ENCODE measurements at places on chromosomes 5 and 9. TPM values are rescaled to one million over a fixed set of nuclear protein-coding genes. Genes with fewer than 3 reads are reported as not detected.

SH3TC2 gene
- total RNA-seq: 1.4 TPM

FOXD1 gene
- not detected for total RNA-seq

NEURL1B gene
- total RNA-seq: 14.9 TPM

AFAP1L1 gene
- total RNA-seq: 15.2 TPM

DMRT3 gene
- total RNA-seq: not detected

DNA sequence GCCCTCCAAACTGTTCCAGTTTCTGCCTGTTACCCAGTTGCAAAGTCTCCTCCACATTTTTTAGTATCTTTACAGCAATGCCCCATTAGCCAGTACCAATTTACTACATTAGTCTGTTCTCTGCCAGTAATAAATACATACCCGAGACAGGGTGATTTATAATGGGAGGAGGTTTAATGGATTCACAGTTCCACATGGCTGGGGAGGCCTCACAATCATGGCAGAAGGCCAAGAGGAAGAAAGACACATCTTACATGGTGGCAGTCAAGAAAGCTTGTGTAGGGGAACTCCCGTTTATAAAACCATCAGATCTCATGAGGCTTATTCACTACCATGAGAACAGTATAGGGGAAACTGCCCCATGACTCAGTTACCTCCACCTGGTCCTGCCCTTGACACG is 600.7 kb upstream of the CDH6 start:
- no peak overlapping the region for H3K4me3 ChIP-seq
- H3K27ac ChIP-seq: no peak overlapping the region
- no peaks in the 10 kb centered on the region for H3K36me3 ChIP-seq
- no peak for DNase-seq
- no peaks in the 10 kb centered on the region for H3K4me1 ChIP-seq
- no peaks in the 10 kb centered on the region for H3K27me3 ChIP-seq

DNA sequence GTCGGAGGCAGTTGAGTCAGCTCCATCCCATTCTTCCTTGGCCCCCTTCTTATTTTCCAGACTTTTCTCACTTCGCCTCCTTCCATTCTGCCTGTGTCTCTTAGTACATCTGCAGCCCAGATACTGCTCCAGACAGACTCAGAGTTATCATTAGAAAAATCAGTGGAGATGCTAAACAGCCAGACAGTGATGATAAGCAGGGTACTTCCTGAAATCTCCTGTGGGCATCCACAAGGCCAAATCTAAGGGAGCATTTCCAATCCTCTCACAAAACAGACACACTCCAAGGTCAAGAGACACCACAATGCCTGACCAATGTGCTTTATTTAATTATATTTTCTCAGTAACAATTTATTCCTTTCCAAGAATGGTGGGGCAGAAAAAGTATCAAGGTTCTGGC is 14.5 kb upstream of the RLN1 start:
- no peak for DNase-seq
- H3K27ac ChIP-seq: no peak overlapping the region
- H3K36me3 ChIP-seq: peaks cover 10% of the 10 kb centered on the region
- no peak overlapping the region for H3K4me3 ChIP-seq
- H3K4me1 ChIP-seq: no peaks in the 10 kb centered on the region
- no peaks in the 10 kb centered on the region for H3K27me3 ChIP-seq

GRCh38 chr9:117395151-117395650 is 19.7 kb downstream of the ASTN2 start:
- DNase-seq: no peak
- no peak overlapping the region for H3K4me3 ChIP-seq
- H3K36me3 ChIP-seq: no peaks in the 10 kb centered on the region
- H3K27me3 ChIP-seq: no peaks in the 10 kb centered on the region
- H3K27ac ChIP-seq: no peak overlapping the region
- no peaks in the 10 kb centered on the region for H3K4me1 ChIP-seq

DNA sequence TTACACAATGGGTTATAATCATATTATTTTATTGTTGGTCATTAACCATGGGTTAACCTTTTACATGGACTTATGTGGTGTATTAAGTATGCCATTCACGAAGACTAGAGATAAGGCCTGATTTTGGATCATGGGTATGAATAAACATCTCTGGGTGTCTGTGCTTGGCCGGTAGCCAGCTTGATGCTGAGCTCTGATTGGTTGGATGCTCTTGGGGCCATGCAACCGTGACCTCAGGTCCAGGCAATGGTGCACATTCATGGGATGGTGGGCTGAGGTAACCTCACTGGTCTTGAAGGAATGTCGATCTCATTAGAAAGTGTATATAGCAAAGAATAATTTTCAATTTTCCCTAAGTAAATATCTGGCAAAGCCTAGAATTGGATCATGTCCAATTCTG is 158.2 kb upstream of the IL12B start:
- no peak overlapping the region for H3K27ac ChIP-seq
- H3K4me3 ChIP-seq: no peak overlapping the region
- no peaks in the 10 kb centered on the region for H3K36me3 ChIP-seq
- no peaks in the 10 kb centered on the region for H3K4me1 ChIP-seq
- no peaks in the 10 kb centered on the region for H3K27me3 ChIP-seq

- peak within 1 kb of the TSS; percentile 84 for H3K4me3 ChIP-seq
- DNase-seq: peak; percentile 33
- H3K36me3 ChIP-seq: no peaks in the 10 kb centered on the region
Observed at GRCh38 chr9:86098824-86099700, at the start of gene GOLM1. Gene GOLM1, minus strand, starts transcription at chr9:86099558. Its CDS starts 20,238 bp downstream, at chr9:86079320.

DNA sequence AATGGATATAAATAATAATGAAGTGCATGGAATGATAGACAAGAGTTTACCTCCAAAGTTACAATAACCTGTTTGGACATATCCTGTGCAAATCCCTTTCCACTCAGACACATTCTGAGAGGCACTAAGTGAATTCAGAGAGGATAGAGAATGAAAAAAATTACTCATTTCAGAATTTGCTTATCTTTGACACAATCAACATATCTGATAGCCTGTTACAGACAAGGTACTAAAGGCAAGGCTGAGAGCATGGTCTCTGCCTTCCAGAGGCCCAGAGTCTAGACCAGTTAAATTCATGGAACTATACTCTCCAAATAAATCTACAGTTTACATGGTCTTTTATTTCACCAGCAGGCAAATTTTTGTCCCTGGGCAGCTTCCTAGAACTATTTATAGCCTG is 371.8 kb upstream of the PTGER4 start:
- H3K27ac ChIP-seq: no peak overlapping the region
- H3K4me1 ChIP-seq: no peaks in the 10 kb centered on the region
- no peaks in the 10 kb centered on the region for H3K27me3 ChIP-seq
- no peaks in the 10 kb centered on the region for H3K36me3 ChIP-seq

DNA sequence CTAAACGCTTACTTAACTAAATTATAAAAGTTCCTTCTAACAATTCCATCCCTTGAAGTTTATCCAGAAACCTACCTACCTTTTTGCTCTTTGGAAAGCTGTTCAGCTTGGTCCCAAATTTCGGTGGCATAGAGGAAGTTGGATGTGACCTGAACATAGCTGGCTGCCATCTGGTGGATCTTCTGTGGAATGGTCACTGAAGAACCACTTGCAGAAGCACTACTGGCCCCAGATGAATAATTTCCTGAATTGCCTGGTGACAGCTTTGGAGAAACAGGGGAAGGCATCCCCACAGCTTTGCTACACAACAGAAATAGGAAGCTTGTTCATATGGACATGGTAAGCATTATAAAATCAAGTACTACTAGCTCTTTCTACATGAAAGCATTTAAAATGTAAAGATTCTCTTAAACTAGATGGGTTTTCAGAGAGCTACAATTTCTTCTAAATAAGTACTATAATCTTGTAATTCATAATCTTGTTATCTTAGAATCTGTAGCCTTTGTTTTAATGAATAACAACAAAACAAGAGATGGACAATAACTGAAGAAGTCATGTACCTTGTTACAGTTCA is 9.9 kb downstream of the LEAP2 start:
- peak; percentile 66 for DNase-seq
- no peaks in the 10 kb centered on the region for H3K4me1 ChIP-seq
- no peaks in the 10 kb centered on the region for H3K27me3 ChIP-seq
- no peak overlapping the region for H3K4me3 ChIP-seq
- no peak overlapping the region for H3K27ac ChIP-seq
- H3K36me3 ChIP-seq: peaks cover 44% of the 10 kb centered on the region

GRCh38 chr9:132647355-132647754 is 22.4 kb downstream of the DDX31 start:
- no peak for DNase-seq
- H3K4me1 ChIP-seq: no peaks in the 10 kb centered on the region
- no peaks in the 10 kb centered on the region for H3K27me3 ChIP-seq
- no peak overlapping the region for H3K4me3 ChIP-seq

- no peaks in the 10 kb centered on the region for H3K27me3 ChIP-seq
- no peak for DNase-seq
- no peaks in the 10 kb centered on the region for H3K4me1 ChIP-seq
- no peak overlapping the region for H3K27ac ChIP-seq
- H3K4me3 ChIP-seq: no peak overlapping the region
- H3K36me3 ChIP-seq: no peaks in the 10 kb centered on the region
Observed at GRCh38 chr5:135313405-135313804, 85.6 kb downstream of the MACROH2A1 start.

- H3K36me3 ChIP-seq: peaks cover 10% of the 10 kb centered on the region
- no peak overlapping the region for H3K27ac ChIP-seq
- no peaks in the 10 kb centered on the region for H3K4me1 ChIP-seq
- no peak overlapping the region for H3K4me3 ChIP-seq
Observed at GRCh38 chr5:10673407-10673806, 87.6 kb downstream of the DAP start.

DNA sequence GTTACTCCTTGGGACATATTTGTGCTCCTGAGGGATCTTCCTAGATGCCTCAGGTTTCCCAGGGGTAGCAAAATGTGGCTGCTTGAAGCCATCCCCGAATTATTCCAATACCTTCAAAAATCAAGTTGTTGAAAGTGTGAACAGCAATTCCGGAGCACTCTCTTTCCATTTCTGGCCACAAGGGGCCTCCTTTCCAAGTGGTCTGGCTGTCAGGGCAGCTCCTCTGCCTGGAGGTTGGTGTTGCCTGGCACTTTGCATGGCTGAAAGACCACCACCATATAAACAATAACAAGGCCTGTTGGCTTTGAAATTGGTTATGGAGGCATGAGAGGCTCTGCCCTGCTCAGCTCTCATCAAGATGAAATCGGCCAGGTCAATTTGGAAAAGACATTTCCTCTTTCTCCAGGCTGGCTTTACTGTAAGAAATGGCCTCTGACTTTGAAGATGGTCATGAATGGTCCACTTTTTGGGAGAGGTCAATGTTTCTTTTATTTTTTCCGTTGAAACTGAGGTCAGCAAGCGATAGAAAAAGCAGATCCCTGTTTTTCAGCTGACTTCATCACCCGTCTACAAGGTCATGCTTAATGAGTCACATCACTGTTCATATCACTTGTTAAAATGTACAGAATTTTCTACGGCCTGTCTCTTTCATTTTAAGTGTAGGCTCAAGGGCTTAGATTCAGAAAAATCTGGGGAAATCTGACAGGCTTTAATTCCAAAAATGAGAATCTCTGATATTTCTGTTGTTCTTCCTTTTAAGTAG is 481.1 kb upstream of the ZNF608 start:
- DNase-seq: no peak
- no peaks in the 10 kb centered on the region for H3K4me1 ChIP-seq
- no peaks in the 10 kb centered on the region for H3K27me3 ChIP-seq
- H3K27ac ChIP-seq: no peak overlapping the region
- no peaks in the 10 kb centered on the region for H3K36me3 ChIP-seq
- H3K4me3 ChIP-seq: no peak overlapping the region

DNA sequence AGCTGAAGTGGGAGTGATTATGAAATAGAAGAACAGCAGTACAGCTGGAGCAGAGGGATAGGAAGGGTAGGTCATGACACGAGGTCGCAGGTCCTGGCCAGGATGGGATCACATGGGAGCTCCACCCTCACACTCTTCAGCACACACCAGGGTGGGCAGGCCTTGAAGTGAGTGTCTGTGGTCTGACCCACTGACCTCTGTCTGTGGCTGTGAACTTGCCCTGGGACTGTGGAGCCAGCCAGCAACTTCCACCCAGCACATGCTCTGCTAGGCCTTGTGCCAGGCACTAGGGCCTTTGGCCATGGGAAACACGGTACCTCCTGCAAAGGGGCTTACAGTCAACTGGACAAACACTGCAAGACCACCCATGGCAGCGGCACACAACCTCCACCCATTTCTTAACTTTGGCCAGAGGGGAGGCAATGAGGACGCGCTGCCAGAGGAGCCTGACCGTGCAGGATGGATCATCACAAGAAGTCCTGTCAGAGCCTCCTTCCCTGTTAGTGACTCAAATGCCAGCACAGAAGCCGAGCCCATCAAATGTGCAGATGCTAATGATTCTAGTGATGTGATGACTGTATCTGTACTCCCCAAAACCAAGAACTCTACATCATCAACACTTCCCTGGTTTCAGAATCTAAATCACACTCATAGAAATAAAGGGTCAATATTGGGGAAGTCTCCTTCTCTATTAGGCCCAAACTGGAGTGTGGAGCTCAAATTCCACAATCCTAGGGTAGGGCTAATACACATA is 113.6 kb downstream of the DPYSL3 start:
- DNase-seq: peak; percentile 50
- H3K27me3 ChIP-seq: no peaks in the 10 kb centered on the region
- no peak overlapping the region for H3K27ac ChIP-seq
- H3K4me1 ChIP-seq: no peaks in the 10 kb centered on the region
- H3K4me3 ChIP-seq: no peak overlapping the region

GRCh38 chr5:109901628-109901981 is 211.9 kb downstream of the MAN2A1 start:
- no peaks in the 10 kb centered on the region for H3K36me3 ChIP-seq
- H3K4me3 ChIP-seq: no peak overlapping the region
- H3K27me3 ChIP-seq: no peaks in the 10 kb centered on the region
- H3K27ac ChIP-seq: no peak overlapping the region
- no peaks in the 10 kb centered on the region for H3K4me1 ChIP-seq
- DNase-seq: no peak

- H3K27me3 ChIP-seq: no peaks in the 10 kb centered on the region
- peaks cover 2% of the 10 kb centered on the region for H3K4me1 ChIP-seq
- DNase-seq: no peak
- no peak overlapping the region for H3K4me3 ChIP-seq
- H3K36me3 ChIP-seq: no peaks in the 10 kb centered on the region
Observed at GRCh38 chr5:38758774-38759600, 86.8 kb upstream of the OSMR start.

GRCh38 chr5:56710826-56711590 is 104.3 kb upstream of the MAP3K1 start:
- no peak overlapping the region for H3K4me3 ChIP-seq
- no peak overlapping the region for H3K27ac ChIP-seq
- no peaks in the 10 kb centered on the region for H3K36me3 ChIP-seq
- no peaks in the 10 kb centered on the region for H3K27me3 ChIP-seq
- DNase-seq: no peak

- H3K36me3 ChIP-seq: no peaks in the 10 kb centered on the region
- no peaks in the 10 kb centered on the region for H3K27me3 ChIP-seq
- H3K4me1 ChIP-seq: peaks cover 24% of the 10 kb centered on the region
- no peak overlapping the region for H3K27ac ChIP-seq
Observed at GRCh38 chr9:19174127-19174912, 47.0 kb upstream of the PLIN2 start.

DNA sequence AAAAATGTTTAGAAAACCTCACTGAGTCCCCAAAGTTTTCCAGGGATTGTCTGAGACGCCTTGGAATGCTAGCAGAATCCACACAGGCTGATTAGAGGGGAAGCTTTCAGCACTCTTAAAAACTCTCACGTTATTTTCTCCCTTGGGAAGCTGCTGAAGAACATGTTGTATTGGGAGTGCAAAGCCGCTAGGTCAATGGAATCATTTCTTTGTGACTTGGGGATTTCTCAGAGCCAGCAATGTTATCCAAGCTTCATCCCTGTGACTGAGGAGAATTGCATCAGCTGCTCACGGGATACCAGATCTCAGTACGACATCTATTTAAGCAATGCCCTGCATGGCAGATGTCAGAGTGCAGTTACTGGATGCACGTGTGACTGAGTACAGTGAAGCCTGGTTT is 426.4 kb upstream of the MPDZ start:
- DNase-seq: no peak
- no peak overlapping the region for H3K4me3 ChIP-seq
- no peaks in the 10 kb centered on the region for H3K36me3 ChIP-seq
- H3K27me3 ChIP-seq: no peaks in the 10 kb centered on the region
- H3K4me1 ChIP-seq: no peaks in the 10 kb centered on the region

Data from upper lobe of left lung (tissue), 6 donors.